ENCODE measurements at places on chromosomes 5 and 9. TPM values are rescaled to one million over a fixed set of nuclear protein-coding genes. Genes with fewer than 3 reads are reported as not detected.

The TTLL11 gene
- polyA plus RNA-seq = 3.3 TPM

The RAI14 gene
- polyA plus RNA-seq = not detected

The OLFM1 gene
- not detected for polyA plus RNA-seq

The GBGT1 gene
- polyA plus RNA-seq = 1.6 TPM

The TMEFF1 gene
- polyA plus RNA-seq = not detected

The CLIC3 gene
- 3.7 TPM for polyA plus RNA-seq

The GFI1B gene
- polyA plus RNA-seq = not detected

DNA sequence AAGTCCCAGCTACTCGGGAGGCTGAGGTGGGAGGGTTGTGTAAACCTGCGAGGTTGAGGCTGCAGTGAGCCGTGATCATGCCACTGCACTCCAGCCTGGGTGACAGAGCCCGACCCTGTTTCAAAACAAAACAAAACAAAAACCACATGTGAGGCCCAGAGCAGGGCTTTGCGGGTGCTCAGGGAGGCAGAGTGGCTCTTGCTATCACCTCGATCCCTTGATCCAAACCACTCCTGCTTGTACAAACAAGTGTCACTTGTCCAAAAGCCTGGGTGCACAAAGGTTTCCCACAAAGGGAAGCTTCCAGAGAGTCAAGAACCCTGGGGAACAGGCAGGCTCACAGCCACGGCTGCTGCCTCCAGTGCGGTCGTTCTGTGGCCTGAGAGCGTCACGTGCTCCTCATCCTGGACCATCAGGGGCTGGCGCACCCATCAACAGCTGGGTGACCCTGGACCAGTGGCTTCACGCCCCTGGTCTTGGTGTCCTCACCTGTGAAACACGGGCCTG is 162.7 kb downstream of the C9orf50 start:
- DNase-seq = peak; percentile 40

DNA sequence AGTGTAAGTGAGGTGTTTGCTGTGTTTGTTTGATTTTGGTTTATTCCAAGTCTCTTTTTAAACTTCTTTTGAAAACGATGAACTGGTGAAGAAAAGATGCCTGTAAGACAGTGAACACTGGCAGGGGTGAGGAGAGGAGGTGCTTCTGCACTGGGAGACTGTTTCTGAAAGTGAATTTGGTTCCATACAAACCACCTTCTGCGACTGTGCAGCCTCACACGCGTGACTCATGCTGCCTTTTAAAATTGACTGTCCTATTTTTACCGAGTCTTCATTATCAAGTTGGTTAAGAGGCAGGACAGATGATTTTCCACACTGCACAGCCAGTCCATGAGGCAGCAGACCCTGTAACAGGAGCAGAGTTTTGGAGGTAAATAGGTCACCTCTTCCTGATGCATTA is 340.6 kb downstream of the MTRR start:
- DNase-seq = no peak

GRCh38 chr5:79401216-79401615 is 112.7 kb downstream of the HOMER1 start:
- no peak for DNase-seq

- DNase-seq = no peak
These were observed 219.9 kb downstream of the FSTL4 start for GRCh38 chr5:133392448-133392847.

- no peak for DNase-seq
These were observed 72.0 kb downstream of the RETREG1 start for GRCh38 chr5:16544607-16545374.

GRCh38 chr5:80010754-80011392 is 19.8 kb upstream of the MTX3 start:
- DNase-seq = no peak

DNA sequence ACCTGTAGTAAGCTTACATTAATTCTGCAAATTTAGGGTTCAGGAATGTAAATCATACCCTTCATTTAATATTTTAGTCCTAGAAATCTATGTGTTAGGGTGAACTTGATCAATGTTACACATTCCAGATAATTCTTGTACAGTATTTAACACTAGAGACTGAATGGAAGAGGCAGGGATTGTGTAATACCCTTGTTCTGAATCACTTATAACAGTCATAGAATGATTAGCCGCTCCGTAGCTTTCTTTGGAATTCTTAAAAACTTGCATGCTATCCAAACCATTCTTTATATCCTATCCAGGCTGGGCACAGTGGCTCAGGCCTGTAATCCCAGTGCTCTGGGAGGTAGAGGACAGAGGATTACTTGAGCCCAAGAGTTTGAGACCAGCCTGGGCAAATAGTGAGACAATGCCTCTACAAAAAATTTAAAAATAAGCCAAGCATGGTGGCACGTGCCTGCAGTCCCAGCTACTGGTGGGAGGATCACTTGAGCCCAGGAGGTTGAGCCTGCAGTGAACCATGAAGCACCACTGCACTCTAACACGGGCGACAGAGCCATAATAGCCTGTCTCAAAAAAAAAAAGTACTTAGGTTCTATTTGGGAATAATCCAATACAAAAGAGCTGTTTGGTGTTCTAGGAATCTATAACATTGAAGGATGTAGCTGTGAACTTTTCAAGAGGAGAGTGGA is 8.3 kb downstream of the ZNF483 start:
- no peak for DNase-seq

DNA sequence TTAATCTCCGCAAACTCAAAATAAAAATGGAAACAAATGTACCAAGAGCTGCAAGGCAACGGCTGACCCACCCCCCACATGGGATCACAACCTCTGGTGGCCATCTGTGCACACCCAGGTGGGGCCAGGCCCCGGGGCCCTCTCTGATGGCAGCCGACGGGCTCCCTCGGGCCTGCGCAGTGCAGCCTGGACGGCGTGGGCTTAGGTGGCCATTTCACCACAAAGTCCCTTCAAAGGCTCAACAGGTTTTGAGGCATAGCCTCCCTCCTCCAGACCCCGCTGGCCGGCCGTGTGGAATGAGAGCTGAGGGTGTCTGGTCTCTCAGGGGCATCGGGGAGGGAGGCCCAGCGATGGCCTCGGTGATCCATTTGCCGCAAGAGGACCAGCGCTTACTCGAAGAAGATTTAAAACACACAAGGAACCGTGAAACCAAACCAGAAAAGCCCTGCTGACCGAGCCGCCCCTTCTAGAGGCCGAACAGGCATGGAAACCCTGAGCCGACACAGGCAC is 42.7 kb upstream of the CEP72 start:
- DNase-seq = no peak

- DNase-seq = peak; percentile 46
These were observed 494 bp downstream of the CERT1 start for GRCh38 chr5:75510836-75511434.

DNA sequence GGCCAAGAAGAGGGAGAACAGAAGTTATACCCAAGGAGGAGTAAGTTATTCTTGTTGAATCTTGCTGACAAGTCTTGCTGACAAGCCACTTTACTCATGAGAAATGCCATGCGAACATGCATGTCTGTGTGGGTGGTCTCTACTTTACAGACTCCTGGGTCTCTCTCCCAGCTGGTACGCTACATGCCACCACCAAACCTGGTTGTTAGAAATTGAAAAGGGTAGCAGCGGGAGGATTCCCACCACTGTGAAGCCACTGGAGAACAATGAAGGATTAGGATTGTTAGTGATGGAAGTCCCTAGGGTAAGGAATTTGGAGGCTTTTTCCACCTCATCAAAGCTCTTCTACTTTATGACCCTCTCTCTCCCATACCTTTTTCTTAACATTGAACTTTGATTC is 53.6 kb upstream of the GABRB2 start:
- no peak for DNase-seq
